ENCODE measurements at places on chromosomes 16 and 17.

DNA sequence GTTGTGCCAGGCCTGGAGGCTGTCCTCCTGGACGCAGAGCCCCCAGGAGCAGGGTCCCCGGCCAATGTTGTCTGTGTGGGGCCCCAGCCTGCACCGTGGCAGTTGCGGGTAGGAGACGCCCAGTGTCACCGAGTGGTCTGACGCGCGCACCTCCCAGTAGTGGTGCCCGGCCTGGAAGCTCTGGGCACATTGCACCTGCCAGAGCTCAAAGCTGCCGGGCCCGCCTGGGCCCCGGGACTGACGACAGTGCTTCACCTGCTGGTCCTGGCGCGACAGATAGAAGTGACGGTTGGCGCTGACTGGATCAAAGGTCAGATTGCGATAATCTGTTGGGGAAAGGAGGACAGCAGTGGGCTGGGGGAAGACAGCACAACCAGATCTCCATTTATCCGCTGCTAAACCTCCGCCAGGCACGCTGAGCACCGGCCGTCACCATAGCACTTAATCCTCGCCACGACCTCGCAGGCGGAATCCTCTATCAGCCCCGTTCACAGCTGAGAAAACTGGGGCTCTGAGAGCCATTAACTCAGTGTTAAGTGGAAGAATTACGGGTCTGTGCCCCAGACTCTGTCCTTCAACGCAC is 5.6 kb downstream of the TRIM65 start:
- DNase-seq = no peak

DNA sequence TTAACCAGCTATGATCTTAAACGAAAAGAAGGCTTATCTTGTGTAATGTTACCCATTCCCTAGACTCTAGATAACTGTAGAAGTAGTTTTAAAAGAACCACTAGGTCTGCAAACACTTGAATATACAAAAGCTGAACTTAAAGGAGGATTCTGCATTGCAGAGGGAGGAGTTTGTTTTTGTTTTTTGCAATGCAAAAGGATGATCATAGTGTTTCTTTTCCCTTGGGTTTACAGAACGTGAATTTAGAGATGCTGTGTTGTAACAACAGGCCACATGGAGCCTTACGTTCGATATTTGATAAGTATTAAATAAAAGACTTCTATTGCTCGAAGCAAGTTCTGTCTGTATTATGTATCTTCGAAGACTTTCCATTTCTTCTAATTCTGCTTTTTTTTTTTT is 77.6 kb downstream of the CHD9 start:
- no peak for DNase-seq

DNA sequence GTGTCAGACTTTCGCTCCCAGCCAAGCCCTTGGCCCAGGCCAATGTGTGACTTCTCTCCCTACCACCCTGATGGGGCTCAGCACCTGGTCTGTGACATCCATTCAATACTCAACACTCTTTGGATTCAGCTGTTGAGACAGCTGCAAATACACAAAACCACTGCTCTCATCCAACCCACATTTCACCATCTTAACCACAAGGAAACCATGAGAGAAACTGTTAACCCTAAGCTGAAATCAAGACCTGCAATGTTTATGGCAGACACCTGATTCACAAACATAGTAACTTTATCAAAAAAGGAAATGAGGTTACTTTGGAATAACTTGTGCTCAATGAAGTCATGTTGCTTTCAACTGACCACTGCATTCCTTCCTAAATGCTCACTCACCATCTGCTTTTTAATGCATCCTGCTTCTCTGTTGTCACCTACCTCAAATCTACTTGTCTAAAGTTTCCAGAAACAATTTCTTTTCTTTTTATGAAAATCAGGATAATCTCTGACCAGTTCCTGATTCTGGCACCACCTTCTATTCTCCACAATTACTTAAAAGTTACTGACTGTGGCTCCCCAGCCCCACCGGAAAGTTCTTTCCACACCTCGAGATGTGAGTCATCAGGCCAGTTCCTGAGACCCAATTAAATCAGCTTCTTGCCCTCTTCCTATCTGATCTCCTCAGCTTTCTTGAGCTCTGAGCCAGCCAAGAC is 88.2 kb downstream of the NOG start:
- DNase-seq = no peak

- no peak for DNase-seq
Observed at GRCh38 chr16:54545854-54546511, 259.4 kb upstream of the IRX3 start.

DNA sequence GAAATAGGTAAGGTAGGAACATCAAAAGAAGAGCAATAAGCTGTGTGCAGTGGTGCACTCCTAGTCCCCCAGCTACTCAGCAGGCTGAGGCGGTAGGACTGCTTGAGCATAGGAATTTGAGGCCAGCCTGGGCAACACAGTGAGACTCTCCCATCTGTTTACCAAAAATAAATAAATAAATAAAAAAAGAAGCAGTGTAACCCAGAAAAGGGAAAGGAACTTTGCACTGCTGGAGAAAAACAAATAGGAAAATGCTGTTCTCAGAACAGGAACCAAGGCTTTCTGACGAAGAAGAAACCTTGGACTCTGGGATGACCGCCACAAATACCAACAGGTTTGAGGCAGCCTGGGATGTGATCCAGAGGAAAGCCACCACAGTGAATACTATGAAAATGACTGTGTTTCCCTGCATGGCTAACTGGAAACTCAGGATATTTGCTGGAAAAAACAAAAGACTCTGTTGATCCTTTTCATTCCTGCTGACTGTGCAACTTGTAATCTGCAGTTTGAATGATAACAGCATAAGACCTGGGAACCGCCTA is 41.2 kb downstream of the TTC19 start:
- DNase-seq = no peak

DNA sequence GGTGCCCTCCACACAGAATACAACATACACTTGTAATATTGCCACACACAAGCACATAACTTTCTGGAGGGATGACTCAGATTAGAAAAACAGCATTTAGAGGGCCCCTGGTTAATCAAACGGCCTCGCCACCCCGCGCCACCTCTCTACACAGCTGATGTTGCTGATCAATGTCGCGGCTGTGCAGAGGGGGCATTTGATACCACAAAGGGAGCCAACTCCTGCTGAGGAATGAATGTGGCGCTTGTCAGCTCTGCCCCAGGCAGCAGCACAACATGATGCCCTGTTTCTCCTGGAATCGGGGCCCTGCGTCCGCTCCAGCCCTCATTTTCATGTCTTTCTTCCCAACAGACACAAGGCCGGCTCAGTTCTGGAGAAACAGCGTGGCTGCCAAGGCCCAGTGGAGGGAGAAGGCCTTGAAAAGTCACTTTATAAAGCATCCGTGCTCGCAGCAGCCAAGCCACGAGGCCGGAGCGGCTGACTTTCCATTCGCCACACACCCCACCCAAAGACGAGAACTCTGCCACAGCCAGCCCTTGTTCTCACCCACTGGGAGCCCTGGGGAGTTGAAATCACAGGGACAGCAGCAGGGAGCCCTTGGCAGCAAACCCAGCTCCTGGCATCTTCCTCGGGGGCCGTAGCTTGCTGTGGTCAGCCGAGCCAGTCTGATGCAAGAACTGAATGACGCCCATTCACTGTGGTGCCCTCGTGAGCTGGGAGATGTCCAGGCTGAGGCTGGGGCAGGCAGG is 65.6 kb downstream of the XYLT1 start:
- no peak for DNase-seq

- DNase-seq = no peak
Observed at GRCh38 chr16:69935740-69936139, 15.4 kb upstream of the CLEC18A start.

DNA sequence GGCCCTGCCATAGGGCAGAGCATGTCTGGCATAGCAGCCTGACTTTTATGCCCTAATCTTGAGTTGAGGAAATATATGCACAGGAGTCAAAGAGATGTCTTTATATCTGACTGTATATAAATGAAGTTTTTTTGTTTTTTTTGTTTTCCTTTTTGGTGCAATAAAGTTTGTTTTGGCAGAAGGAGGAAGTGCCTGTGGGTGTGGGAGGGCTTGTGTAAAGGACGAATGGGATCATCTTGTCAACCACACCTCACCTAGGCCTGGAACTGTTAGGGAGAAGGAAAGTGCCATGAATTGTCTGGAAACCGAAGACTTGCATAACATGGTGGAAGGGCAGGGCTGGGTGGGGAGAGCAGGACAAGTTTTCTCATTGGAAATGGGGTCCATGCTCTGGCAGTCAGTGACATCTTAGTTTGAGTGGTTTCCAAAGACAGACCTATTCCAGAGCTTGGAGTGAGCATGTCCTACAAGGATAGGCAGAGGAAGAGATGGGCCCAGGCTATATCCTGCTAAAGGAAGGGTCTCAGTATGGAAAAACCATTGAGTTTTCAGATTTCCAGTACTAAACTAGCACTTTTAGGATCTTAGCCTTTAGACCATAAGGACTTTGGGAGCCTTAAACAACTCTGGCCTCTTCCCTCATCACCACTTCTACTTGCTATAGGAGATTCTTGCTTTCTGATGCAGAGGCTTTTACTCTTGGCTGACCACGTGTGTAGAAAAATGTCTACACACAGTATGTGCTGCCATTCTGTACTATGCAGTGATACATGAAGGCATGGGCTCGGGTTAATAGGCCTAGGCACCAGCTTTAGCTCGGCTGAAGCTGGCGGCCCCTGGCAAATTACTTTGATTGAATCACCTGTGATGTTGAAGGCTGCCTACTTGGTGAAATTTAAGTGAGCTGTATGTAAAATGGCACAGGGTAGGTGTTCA is 15.5 kb downstream of the SNF8 start:
- DNase-seq = no peak

DNA sequence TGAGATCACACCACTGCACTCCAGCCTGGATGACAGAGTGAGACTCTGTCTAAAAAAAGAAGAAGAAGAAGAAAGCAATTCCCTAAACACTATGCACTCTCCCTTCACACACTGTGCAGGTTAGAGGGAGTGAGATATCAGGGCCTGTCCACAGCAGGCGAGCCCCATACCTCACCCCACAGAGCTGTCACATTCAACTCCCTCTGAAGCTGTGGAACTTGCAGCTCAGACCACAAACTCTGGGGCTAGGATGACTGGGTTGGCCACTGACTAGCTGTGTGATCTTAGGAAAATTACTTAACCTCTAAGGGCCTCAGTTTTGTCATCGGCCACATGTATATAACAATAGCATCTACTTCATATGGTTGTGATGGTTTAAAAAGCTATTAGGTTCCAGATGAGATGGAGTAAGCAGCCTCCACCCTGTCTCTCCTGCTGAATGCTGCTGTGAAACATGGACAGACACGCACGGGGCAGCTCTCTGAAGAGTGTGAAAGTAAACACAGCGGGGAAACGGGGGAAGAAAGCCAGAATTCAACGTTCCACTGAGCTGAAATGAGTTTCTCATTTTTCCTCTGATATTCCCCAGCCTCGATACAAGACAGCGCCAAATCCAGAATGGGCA is 13.6 kb upstream of the PYY start:
- DNase-seq = no peak

DNA sequence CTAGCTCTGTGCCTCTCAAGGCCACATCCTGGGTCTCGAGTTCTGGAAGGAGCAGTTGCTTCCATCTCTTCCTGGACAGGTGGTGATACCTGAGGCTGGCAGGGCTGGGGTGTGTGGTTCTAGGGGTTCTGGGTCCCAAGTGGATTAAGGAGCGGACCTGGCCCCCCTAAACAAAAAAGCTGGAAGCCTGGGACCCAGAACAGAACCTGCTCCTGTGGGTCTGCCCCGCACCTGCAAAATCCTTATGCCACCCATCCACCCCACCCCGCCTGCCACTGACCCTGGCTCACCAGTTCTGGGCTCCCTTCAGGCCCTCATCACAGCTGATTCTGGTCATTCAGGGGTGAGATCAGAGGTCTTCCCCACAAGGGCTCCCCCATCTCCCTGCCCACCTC is 44.8 kb downstream of the ADCY7 start:
- DNase-seq = no peak

DNA sequence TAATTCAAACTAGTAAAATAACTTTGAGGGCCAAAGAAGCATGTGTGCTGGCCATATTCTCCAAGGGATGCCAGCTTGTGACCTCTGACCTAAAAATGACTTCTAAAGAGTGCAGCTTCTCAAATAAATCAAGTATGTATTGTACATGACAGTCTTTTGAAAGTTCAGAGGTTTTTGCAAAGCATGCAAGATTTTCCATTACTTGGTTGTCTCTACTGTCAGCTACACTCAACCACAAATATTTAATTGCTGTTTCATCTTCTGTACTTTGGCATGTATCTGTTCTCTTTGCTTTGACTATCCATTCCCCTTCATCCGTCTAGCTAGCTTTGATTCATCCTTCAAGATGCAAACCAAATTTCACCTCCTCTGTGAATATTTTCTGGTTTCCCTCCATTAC is 121.9 kb upstream of the HS3ST2 start:
- no peak for DNase-seq

- DNase-seq = no peak
Observed at GRCh38 chr16:4339909-4340308, 11.2 kb downstream of the PAM16 start.

DNA sequence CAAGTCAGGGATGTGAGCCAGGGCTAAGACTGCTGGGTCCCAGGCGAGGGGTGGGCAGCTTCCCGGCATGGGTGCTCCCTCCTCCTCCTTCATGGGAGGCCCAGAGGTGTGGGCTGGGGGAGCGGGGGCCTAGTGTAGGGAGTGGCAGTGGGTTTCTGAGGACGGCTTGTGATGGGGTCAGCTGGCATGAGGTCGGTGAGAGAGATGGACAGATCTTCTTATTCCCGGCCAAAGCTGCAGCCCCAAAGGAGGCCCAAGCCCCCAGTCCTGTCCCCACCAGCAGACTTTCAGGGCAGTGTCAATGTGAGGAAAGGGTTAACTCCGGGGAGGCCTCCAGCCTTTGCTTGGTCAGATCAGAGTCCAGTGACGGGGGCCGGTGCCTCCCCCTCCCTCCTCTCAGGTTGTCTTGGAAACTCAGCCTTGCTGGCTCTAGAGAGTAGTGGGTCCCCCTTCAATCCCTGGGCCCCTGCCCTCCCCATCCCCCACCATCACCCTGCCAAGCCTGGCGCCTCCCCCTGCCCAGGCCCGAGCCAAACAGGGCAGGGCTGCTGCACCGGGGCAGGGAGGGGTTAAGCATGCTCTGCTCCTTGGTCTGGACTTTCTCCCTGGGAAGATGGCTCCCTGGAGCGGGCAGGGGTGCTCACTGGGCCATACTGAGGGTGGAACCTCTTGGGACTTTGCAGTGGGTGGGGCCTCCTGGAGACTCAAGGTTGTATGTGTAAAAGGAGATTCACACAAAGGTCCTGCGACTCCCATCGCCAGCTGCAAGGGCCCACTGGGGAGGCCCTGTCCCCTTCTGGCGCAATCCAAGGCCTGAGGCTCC is 12.4 kb downstream of the NAT9 start:
- DNase-seq = no peak

GRCh38 chr16:49520492-49521038 is 147.0 kb downstream of the C16orf78 start:
- DNase-seq = no peak

DNA sequence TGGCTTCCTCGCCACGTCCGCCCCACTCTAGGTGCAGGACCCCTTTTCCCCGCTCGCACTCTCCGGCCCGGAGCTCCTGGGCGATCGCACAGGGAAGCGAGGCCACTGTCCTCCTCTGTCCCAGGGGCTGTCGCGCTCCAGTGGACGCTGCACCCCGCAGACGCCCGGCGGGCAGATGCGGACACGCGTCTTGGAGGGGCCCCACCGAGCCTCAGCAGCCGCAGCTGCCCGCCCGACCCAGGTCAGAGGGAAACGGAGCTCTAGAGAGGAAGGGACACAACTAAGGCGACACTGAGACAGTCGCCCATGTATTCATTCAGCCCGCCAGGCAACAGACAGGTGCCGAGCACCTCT is 726 bp upstream of the SLC13A5 start:
- no peak for DNase-seq

GRCh38 chr17:20302246-20302917 is 165.0 kb downstream of the LGALS9B start:
- no peak for DNase-seq

- DNase-seq = no peak
Observed at GRCh38 chr16:86968866-86969265, 348.3 kb downstream of the C16orf95 start.

- DNase-seq = no peak
Observed at GRCh38 chr17:44687756-44688155, 1.8 kb downstream of the CCDC43 start.
